ENCODE measurements at places on chromosomes 7 and 10. TPM values are rescaled to one million over a fixed set of nuclear protein-coding genes. Genes with fewer than 3 reads are reported as not detected.

GRCh38 chr7:6385909-6386560, 61.7 kb downstream of the DAGLB start:
- no peak for DNase-seq

GRCh38 chr7:1403638-1404459, 55.4 kb downstream of the MICALL2 start:
- no peak for DNase-seq

DNA sequence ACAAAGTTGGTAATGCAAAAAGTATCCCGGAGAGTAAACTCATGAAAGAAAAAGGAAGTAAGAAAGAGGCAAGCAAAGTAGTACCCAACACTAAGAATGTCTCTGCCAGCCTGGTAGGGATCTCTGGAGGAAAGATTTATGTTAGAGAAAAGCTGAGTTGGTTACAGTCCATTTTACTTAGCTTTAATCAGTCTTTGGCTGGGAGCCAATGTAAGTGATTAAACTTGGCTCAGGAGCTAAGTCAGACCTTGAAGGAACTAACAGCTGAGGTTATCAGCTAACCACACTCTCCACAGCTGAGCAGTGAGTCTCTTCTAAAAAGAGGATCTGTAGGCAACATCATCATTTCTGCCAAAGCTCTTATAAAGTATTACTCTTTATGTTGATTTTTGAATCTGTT, 148.0 kb downstream of the ANKRD7 start:
- peak; percentile 1 for DNase-seq

Gene MMRN2
- total RNA-seq = 0.60 TPM

Gene SFTPD
- total RNA-seq = not detected
